Kidney glomerular epithelial cell (primary cell): ENCODE measurements at places on chromosomes 3 and 15.

- DNase-seq, result no peak
Measured at GRCh38 chr15:31557899-31558298, 231.3 kb downstream of the KLF13 start.

DNA sequence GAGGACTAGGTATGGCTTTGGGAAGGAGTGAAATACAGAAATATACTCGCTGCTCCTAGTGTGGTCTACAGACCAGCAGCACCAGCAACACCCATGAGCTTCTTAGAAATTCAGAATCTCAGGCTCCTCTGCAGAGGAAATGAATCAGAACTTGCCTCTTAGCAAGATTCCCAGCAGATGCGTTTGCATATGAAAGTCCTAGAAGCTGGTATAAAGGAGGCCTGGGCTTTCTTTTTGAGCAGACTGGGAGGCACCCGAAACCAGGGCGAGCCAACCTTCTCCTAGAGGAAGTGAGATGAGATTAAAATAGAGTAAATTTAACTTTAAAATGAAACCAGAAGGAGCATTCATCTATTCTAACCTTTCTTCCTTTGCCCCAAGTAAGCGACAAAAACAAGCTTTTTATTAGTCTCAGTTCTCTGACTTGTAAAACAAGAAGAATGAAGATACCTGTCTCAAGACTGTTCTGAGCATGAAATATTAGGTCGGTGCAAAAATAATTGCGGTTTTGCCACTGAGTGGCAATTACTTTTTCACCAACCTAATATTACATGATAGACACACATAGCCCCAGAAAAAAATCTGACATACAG lies 140.0 kb downstream of the PDZRN3 start:
- DNase-seq, result no peak

DNA sequence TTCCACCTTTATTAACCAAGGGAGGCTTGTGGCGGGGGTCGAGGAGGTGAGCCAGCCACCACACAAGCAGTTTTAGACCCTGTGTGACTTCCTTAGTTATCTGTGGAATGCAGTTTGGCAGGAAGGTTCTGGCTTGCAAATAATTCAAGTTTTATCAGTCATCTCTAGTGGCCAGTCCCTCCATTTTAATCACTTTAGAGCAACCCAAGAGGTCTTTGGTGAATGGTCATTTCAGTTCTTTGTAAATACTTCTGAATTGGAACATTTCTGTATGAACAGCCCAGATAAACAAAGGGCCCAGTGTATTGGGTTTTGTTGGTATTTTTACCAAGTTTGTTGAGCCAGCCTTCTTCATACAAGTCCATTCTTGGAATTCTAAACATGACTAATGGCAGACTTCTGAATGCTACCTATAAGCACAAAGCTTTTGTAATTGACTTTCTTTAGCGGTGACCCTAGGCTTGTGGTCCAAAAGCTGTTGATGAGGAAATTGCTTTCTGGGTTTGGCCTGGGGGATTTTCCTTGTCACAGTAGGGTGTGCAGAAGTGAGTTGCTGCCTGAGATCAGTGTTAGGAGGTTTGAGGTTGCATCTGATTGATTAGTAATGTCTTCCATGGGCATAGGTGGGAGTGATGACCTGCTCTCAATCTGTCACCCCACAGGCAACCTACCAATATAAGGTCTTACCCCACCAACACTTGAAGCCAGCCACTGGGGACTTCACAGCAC lies 193.3 kb upstream of the TOPAZ1 start:
- peak; percentile 50 for DNase-seq

GRCh38 chr3:129001101-129001805 lies at the start of gene EFCC1:
Gene EFCC1 (plus strand): TSS chr3:129001304. CDS start chr3:129001629, 325 bp downstream.
- DNase-seq, result no peak

DNA sequence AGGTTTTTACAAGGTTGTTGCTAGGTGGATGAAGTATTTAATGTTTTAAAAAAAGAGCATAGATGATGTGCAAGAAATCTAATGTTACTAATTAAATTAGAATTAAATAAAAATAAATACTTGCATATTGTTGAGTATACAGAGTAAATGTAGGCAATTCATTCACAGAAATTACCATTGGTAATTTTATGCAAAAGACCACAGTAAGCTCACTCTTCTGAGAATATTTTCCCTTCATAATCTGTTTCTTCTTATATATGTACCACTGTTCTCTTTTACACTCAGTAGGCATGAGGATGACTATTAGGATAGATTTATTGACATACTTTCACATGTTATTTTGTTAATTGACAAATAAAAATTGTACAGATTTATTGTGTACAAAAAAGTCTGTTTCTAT lies 681.2 kb upstream of the NECTIN3 start:
- DNase-seq, result no peak

DNA sequence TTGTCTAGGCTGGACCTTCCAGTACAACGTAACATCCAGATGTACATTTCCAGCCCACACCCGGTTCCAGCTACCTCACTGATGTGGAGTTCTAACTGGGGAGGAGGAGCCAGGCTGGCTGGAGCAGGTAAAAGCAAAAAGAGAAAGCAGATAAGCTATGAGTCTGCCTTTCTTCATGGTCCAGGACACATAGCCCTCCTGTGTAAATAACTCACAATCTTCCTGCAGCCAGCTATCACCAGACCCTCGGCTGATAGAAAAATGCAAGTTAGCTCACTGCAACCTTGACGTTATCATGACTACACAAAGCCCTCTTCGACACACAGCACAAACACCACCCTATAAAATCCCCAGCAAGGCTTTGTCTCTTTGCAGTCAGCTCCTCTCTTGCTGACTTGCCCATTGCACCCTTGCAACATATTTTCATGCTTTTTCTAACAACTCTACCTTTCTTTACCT lies 20.5 kb upstream of the ELP6 start:
- DNase-seq, result no peak

DNA sequence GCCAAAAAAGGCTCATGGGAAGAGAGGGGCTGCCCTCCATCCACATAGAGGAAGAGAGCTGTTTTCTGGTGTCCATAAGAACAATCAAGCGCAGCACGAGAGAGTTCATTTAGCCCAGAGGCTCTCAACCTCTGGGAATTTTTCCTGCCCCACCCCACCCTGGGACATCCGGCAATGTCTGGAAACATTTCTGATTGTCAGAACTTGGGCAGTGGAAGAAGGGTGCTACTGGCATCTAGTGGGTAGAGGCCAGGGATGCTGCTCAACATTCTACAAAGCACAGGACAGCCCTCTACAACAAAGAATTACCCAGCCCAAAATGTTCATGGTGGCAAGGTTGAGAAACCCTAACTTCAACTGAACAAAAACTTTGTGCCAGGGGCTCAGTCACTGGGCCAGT lies 92.9 kb downstream of the RAB11A start:
- no peak for DNase-seq

GRCh38 chr3:144626835-144627234 lies 655.2 kb downstream of the DIPK2A start:
- no peak for DNase-seq

DNA sequence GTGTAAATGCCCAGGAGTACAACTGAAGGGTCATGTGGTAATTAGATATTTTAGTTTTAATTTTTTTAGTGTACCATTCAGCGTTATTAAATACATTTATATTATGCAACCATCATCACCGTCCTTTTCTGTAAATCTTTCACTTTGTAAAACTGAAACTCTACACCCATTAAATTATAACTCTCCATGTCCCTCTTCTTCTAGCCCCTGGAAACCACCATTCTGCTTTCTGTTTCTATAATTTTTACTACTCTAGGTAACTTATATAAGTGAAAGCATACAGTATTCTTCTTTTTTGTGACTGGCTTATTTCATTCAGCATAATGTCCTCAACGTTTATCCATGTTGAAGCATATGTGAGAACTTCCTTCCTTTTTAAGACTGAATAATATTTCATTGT lies 48.1 kb downstream of the STXBP5L start:
- DNase-seq, result no peak

- DNase-seq, result peak; percentile 45
Measured at GRCh38 chr3:190265796-190266195, 56.5 kb downstream of the CLDN1 start.

DNA sequence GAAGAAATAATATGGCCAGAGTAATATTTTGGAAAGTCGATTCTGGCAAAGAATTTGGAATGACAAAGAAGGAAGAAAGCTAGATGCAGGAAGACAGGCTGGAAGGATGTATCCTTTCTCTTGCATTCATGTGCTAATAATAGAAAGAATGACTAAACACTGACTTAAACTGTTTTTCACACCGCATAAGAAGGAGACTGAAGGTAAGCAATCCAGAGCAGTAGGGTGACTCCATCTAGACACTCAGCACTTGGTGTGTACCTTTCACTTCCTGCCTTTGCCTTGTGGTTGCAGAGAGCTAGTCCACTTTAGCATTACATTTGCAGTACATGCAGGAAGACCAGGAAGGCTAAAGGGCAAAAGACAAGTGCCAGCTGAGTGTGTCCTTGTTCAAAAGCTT lies 234.6 kb downstream of the RBMS3 start:
- peak; percentile 74 for DNase-seq

GRCh38 chr15:87599616-87600015 lies 656.9 kb downstream of the NTRK3 start:
- no peak for DNase-seq

- peak; percentile 60 for DNase-seq
Measured at GRCh38 chr3:59052803-59053411, 3.1 kb upstream of the CFAP20DC start.

DNA sequence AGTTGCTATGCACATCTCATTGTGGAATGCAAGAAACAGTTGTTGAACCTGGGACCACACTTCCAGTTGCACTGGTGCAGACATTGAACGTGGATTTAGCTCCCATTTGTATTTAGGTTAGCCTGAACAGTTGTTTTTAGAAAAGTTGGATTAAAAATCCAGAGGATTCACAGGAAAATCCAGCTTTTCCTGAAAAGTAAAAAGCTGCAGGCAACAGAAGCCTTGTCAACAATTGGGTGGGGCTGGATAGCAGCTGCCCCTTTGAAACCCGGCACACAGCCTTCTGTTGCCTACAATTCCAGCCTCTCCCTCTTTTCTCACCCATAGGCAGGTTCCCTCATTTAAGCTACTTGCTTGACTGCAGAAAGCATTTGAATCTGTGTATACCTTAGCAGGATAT lies 165.3 kb upstream of the TBL1XR1 start:
- DNase-seq, result no peak

GRCh38 chr15:63765338-63765737 lies 68.4 kb downstream of the HERC1 start:
- no peak for DNase-seq

DNA sequence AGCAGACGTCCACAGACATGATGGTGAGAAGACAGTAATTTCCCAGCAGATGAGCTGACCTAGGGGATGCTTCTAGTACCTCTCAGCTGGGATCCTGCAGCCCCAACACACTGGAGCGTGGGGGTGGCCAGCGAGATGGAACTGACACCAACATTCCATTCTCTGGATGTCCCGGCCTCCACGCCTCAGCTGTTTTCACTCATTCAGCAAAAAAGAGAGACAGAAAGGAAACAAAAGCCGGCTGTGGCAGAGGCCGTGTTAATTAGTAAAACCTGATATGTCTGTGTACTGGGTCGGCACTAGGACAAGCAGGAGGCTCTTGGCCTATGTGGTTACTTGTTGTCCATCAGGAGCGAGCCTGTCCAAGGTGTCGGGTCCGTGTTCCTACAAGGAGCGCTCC lies 82.6 kb upstream of the MYZAP start:
- DNase-seq, result peak; percentile 94

DNA sequence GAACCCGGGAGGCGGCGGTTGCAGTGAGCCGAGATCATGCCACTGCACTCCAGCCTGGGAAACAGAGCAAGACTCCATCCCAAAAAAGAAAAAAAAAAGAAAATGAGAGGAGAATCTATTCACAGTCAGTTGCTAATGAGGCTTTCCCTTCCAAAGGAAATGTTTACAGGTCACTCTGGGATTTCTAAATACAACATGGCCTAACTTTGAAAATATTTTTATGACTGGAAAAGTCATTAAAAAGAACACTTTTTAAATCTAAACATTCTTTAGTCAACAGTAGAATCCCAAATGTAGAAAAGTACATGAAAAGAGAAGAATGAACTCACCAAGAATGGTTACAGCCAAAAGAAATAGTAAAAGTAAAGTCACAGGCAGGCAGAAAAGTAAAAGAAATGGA lies 78.6 kb downstream of the PLD1 start:
- no peak for DNase-seq

GRCh38 chr3:47266709-47267489 lies 15.7 kb downstream of the KIF9 start:
- DNase-seq, result peak; percentile 19

GRCh38 chr3:77040926-77041722 lies 1.2 kb downstream of the ROBO2 start:
- DNase-seq, result no peak

- peak; percentile 41 for DNase-seq
Measured at GRCh38 chr15:79644091-79644490, 212.0 kb downstream of the MINAR1 start.

GRCh38 chr3:128151758-128152274 lies 1.5 kb upstream of the EEFSEC start:
- no peak for DNase-seq

GRCh38 chr15:25989327-25989726 lies 126.2 kb upstream of the ATP10A start:
- no peak for DNase-seq

DNA sequence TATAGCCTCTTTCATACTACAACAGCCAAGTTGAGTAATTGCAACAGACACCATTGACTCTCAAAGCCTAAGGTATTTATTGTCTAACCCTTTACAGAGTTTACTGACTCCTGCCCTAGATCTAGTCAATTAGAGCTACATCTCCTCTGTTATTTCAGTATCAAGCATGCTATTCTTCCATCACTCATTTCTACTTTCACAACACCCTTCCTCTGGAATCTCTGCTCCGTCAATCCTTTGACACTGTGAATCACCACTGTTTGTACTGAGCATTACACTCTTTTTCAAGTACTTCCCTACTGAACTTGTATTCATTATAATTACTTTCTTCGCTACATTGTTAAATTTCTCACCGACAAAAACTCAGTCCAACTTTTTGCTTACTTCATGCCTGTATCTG lies 121.8 kb downstream of the ZNF609 start:
- no peak for DNase-seq

- no peak for DNase-seq
Measured at GRCh38 chr15:79872358-79873017, 24.3 kb downstream of the MTHFS start.

GRCh38 chr3:175552929-175553328 lies 693.8 kb downstream of the NAALADL2 start:
- DNase-seq, result no peak

- DNase-seq, result no peak
Measured at GRCh38 chr3:184541886-184542562, 19.6 kb upstream of the EPHB3 start.
